ENCODE measurements at places on chromosomes 11 and 22.
A peak's percentile ranks its signal among the peaks of the same experiment; 100 is the strongest.

DNA sequence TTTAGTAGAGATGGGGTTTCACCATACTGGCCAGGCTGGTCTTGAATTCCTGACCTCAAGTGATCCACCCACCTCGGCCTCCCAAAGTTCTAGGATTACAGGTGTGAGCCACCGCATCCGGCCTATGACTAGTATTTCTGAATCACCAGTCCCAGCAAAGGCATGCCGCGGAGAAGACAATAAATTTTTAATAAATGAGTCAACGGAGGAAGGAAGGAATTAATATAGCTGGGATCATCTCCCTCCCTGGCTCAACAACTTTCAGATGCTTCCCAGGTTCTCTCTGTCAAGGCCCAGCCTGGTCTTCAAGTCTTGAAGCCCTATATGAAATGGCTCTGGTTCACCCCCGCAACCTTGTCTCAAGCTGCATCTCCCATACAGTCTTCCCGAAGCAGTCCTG lies 45.7 kb downstream of the CYTH4 start:
- no peak for DNase-seq

DNA sequence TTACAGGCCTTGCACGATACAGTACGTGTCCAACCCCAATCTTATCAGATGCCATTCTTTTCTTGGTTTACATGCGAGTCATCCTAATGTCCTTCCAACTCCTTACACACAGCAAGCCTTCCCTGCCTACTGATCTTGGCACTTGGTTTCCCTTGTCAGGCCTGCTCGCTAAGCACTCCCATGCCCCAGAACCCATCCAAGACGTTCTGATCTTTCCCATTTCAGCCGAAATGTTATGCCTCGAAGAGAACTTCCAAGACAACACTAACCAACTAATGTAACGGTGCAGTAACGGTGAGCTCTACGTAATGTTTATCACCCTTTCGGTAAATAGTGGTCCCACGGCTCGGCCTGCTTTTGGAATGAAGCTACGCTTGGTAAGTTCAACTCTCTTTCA lies 521 bp downstream of the PES1 start:
- DNase-seq = no peak

- DNase-seq = no peak
Observed at GRCh38 chr11:86606836-86607481, 65.5 kb downstream of the ME3 start.

GRCh38 chr11:130692220-130692619 lies 224.1 kb downstream of the SNX19 start:
- no peak for DNase-seq

GRCh38 chr11:91241226-91241625 lies 983.4 kb upstream of the FAT3 start:
- DNase-seq = no peak

DNA sequence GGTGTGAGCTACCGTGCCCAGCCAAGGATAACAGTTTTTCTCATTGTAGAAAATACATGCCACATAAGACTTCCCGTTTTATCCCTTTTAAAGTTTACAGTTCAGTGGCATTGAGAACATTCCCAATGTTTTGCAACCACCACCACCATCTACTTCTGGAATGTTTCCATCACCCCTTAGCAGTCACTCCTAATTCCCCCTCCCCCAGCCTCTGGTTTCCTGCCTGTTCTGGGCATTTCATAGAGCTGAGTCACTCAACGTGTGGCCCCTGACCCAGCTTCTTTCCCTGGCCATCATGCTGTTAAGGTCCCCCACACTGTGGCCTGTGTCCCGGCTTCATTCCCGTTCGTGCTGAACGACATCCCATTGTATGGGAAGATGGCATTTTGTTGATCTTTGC lies 30.7 kb downstream of the FGF4 start:
- no peak for DNase-seq

DNA sequence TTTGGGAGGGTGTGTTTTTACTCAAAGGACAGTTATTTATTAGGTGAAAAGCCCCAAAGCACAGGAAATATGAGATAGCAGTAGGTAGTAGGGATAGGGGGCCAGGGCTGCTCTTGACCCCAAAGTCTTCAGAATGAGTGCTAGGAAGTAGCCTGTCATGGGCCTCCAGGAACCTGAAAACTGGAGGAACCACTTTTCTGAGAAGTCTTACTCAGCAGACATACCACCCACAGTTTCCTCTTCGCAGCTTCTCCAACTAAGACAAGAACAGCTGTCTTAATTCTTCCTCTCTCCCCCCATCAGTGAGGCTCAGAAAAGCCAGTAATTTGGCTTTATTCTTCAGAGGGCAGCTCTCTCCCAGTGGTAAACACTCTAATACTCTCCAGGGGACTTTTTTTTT lies 84.0 kb upstream of the CTSC start:
- DNase-seq = no peak

GRCh38 chr11:121334973-121335710 lies 42.6 kb downstream of the SC5D start:
- DNase-seq = no peak

DNA sequence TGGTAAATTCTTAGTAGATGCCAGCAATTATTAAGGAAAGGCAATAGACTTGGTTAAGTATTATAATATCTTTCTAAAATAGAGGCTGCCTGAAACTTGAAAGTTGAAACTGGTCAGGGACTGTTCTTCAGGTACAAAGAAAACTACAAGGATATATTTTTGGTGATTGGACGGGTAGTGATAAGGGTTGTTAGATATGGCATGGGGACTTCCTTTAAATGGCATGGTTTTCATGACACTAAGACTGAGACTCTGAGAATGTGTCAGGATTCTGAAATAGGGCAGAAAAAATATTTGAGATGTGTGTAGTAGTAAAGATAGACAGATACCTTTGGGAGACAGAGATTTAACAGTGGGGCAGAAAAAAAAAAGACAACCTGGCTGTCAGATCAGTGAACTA lies 108.4 kb upstream of the SLC5A12 start:
- no peak for DNase-seq

DNA sequence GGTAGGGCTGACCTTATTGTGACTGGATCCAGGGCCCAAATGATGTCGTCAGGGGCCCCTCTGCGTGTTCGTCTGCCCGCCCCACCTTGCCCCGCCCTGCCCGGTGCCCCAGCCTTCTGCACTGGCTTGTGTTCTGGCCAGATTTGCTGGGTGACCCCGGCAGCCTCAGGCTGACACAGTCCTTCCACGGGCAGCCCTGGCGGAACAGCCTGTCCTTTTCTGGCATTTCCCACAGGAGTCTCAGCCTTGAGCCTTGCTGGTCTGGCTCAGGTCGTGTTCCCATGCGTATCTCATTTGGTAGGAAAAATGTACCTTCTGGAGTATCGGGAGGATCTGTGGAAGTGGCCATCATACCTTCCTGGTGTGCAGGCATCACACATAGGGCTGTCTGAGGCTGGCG lies 31.0 kb downstream of the IGHMBP2 start:
- no peak for DNase-seq

GRCh38 chr11:12007769-12008737 lies at the start of gene DKK3:
TSS of gene DKK3 (minus strand) at chr11:12008626. CDS start at chr11:12008582, 44 bp downstream.
- DNase-seq = no peak

DNA sequence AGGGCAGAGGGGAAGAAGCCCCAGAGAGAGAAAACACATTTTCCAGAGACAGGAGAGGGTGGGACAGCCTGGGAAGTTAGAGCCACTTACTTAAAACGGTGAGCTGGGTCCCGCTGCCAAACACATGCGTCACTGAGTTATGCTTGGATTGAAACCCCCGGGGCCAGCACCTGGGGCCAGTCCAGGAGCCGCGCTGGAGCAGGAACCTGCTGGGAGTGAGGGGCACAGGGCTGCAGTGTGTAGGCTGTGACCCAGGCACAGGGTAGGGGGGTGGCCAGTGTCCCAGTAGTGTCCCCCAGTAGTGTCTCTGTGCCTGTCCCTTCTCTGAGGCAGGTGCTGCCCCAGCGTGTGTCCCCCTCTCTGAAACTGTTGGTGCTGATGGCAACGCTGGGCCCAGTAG lies 5.2 kb downstream of the IGLL1 start:
- DNase-seq = no peak

DNA sequence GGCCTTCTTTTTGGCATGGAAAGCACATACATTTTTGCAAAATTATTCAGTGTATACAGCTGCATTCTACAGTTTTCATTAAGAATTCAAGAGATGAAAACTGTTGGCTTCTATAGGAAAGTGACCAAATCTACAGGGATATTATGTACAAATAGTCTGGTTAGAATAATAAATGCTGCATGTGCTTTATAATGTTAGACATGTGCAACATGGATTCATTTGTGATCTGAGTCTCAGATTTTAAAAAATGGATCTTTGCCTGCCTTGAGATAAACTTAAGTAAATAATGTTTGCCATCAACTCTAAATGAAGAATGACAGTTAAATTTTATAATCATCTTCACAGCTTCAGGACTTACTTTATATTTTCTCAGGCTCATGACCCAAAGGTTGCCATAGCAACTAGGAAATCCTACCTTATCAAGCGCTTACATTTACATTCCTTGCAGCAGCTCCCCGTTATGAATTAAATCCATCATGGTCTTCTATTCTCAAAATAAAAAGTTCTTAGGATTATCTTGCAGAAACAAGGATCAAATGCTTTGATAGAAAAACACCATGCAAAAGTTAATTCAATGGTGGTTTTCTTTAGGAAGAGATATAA lies 200.2 kb downstream of the CADM1 start:
- DNase-seq = no peak

DNA sequence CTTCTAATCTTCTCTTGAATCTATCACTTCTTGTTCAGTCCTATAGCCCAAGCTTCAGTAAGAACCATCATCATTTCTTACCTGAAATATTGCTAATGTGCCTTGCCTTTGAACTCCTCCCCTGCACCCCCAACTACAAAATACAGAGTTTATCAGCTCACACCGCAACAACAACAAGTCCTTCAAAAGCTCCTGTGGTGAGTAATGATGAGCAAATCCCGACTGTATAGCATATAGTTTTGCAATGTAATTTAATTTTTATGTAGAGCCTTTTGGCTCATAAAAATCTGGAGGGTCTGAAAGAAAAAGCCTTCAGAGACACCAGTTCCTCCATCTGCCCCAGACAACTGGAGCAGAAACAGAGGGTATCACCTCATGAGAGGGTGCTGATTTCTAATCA lies 124.7 kb downstream of the ARHGAP32 start:
- DNase-seq = no peak

DNA sequence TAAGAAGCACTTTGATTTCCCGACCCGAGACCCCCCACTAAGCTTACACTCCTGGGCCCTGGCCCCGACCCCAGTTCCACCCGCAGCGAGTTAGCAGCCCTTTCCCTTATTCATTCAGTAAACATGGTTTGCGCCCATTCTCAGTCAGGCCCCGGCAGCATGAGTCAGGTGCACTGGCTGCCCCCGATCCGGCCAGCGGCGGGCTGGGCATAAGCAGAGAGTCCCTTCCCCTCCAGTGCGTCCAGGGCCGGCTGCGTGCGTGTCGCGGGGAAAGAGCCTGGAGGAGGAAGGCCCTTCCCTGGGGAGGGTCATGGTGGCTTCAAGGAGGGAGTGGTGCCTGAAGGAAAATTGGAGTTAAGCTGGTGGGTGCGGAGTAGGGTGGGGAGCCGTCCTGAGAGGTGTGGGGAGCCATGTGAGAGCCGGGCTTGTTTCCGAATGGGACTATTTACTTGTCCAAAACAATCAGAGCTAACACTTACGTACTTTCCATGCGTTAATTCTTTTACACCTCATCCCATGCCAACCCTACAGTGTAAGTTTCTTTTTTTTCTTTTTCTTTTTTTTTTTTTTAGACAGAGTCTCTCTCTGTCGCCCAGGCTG lies 657 bp downstream of the IGHMBP2 start:
- peak; percentile 21 for DNase-seq

- DNase-seq = no peak
Observed at GRCh38 chr11:59992425-59992824, 24.6 kb upstream of the OOSP4B start.

DNA sequence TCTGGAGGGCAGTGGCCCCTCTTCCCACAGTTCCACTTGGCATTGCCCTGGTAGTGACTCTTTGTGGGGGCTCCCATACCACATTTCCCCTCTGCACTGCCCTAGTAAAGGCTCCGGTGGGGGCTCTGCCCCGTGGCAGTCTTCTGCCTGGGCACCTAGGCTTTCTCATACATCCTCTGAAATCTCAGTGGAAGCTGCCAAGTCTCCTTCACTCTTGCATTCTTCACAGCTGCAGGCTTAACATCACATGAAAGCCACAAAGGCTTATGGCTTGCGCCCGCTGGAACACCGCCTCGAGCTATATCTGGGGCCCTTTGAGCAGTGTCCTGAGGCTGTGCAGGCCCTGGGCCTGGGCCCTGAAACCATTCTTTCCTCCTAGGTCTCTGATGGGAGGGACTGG lies 25.3 kb downstream of the PLEKHB1 start:
- no peak for DNase-seq

- DNase-seq = no peak
Observed at GRCh38 chr22:23769321-23769965, 1.7 kb upstream of the CHCHD10 start.

GRCh38 chr11:315516-315994 lies 1.7 kb downstream of the IFITM1 start:
- no peak for DNase-seq

- DNase-seq = peak; percentile 46
Observed at GRCh38 chr11:208181-208916, 841 bp downstream of the RIC8A start.

DNA sequence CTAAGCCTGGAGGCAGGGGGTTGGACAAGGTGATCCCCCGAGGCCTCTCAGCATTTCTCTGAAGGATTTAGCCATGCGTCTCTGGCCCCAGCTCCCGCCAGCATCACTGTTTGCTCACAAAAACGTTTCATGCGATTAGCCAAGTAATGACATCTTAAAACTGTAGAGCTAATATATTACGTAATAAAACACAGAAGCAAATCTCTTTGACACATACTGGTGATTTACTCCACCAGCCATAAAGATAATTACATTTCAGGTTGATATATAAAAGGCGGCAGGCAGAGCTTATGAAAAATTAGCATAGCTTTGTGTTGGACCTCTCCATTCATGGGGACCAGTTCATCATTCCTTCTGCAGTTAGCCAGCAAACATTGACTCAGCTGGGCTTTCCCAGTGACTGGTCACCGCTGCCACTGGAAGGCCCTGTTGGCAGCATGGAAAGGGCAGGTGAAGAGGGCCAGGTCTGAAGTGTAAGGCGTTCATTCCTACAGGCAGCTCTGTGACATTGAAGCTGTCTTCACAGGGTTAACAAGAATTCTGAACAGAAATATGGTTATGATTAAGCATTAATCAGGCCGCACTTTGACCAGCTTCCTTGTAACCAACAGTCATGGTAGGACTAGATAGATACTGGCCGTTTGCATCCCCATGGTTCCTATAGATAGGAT lies 150.3 kb downstream of the NECTIN1 start:
- DNase-seq = no peak
